ENCODE measurements at places on chromosomes 16 and 17. TPM values are rescaled to one million over a fixed set of nuclear protein-coding genes. Genes with fewer than 3 reads are reported as not detected.

PTX4 gene
- not detected for total RNA-seq

ZDHHC1 gene
- 0.22 TPM for total RNA-seq

USP43 gene
- total RNA-seq, result 0.30 TPM

ZFP90 gene
- 37.8 TPM for total RNA-seq

FADS6 gene
- not detected for total RNA-seq

TEKT5 gene
- not detected for total RNA-seq

FSCN2 gene
- total RNA-seq, result 0.33 TPM

RNF227 gene
- 4.4 TPM for total RNA-seq

OR4D1 gene
- total RNA-seq, result 0.77 TPM

GRCh38 chr16:7405166-7405565, 72.5 kb downstream of the RBFOX1 start:
- DNase-seq, result no peak

- DNase-seq, result no peak
Measured at GRCh38 chr16:51407921-51408320, 256.9 kb upstream of the SALL1 start.

DNA sequence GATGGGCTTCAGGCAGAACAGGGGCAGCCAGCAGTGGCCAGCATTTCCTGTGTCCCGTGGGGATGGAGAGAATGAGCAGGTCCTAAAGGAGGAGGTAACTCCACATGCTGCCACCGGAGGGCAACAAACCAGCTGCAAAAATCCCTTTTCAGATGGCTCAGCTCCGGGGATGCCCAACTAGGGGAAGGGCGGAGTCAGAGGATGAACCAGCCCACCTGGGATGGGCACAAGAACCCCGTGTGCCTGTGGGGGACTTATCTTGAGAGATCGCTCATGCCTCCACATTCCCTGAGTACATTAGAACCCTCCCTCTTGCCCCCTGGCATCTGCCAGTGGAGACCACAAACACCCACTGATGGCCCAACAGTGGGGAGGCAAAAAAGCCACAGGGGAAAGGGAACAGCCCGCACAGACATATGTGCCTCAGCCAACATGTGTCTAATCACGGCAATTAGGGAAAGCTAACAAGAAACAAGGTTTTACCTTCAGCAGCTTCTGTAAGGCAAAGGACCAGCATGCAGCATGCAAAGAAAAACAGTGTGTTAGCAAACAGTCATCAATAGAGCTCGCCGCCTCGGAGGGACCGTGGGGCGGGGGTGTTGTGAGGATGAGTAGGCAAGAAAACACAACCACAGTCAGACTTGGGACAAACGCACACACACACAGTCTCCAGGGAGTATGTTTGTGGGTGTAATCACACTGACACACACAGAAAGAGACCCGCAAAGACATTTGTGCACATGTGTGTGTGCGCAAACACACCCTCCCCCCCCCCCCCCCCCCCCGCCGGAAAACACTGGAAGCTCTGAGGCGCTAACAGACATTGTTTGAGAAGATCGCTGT, 64.0 kb downstream of the MYO18A start:
- DNase-seq, result peak; percentile 58

DNA sequence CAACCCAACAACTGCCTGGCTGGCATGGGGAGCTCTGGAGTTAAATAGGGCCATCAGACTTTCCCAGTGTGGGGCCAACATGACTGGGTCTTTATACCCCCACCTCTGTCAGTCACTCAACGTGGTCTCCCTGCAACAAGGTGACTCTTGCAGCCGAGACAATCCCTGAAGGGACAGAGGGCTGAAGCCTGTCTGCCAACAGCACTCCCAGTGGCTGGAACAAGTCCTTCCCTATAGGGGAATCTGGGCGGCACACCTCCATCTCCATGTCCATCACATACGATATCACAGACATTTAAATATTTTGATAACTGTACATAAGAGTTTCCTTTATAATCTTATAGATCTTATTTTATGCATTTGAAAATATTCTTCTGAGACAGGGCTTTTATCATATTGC, 4.8 kb upstream of the MAPT start:
- no peak for DNase-seq

GRCh38 chr17:45907750-45908395, 13.5 kb downstream of the MAPT start:
- DNase-seq, result no peak

- peak; percentile 36 for DNase-seq
Measured at GRCh38 chr16:86761111-86762031, 183.0 kb downstream of the FOXL1 start.

- DNase-seq, result no peak
Measured at GRCh38 chr17:29562615-29563014, 4.2 kb downstream of the ABHD15 start.

DNA sequence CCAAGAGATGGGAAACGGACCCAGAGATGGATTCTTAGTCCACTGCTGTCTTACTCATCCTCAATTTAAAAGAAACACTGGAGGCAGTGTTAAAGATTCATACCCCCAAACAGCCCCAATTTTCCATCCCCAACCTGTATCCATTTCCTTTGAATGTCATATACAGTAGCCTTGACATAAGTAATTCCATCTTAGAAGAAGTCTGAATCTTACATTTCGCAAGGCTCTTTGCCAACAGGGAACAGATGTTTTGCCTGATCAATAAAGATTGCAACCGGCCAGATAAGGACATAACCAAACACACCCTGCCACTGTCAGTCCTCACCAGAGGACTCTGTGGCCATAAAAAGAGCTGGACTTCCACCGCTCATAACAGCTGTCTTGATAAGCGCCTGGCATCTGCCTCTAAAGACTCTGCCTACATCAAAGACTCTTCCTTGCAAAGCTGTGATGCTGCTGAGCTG, 59.0 kb upstream of the MED9 start:
- DNase-seq, result no peak

DNA sequence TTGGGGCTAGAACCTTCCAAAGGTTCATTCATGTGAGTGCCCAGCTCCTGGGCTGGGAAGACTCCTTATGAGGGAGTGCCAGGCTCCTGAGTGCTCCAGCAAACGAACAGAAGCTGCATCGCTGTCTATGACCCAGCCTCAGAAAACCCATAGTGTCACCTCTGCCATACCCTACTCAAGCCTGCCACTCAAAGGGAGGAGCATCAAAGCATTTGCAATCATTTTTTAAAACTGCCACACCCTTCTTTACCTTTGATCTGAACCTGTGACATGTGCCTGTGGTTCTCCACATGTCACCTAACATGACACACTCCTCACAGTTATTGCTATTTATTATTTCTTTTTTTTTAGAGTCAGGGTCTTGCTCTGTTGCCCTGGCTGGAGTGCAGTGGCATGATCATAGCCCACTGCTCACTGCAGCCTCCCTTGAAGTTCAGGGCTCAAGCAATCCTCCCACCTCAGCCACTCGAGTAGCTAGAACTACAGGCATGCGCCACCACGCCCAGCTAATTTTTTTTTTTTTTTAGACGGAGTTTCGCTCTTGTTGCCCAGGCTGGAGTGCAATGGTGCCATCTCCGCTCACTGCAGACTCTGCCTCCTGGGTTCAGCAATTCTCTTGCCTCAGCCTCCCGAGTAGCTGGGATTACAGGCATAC, 7.3 kb upstream of the KDM8 start:
- DNase-seq, result peak; percentile 77

- DNase-seq, result no peak
Measured at GRCh38 chr16:84595052-84595481, 22.8 kb downstream of the COTL1 start.

DNA sequence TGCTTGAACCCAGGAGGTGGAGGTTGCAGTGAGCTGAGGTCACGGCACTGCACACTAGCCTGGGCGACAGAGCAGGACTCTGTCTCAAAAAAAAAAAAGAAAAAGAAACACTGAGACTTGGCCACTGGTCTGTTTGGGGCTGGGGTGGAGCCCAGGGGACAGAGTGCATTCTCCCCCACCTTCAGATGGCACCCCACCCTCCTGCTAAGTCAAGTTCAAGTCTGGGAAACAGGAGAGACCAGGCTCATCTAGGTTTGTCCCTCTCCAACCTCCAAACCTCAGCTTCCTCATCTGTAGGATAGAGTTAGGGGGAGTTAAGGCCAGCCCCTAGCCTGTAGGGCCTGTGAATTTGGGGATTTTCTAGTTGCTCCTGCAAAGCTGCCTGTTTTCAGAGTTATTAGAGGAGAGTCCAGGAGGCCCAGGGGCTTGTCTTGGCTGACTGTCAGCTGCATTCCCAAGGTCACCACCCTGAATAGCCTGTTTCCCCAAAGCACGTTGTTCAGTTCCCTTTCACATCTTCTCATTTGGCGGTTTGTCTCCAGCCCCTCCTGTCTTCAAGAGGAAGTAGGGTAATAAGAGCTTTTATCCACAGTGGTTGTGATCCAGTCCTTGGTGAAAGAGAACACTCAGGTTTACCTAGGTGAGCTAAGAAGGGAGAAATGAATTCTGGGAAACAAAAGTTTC, 2.2 kb downstream of the MT3 start:
- no peak for DNase-seq

DNA sequence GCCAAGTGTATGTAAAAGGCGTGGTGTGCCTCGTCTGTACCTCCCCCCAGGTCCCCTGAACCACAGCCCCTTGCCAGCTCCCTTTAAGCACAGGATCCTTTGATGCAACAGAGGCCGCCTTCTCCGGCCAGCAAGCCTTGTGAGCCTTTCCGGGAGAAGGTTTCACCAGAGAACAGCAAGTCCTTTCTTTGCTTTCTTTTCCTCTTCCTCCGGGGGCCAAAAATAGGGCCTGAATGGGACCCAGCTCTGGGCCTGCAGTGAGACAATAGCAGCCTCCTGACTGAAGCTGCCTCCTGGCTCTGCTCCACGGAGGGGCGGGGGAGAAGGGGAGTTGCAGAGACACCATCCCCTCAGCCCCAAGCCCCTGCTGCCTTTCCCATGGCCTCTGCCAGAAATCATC, 9.0 kb downstream of the ADGRG1 start:
- DNase-seq, result no peak

Data from activated CD4-positive, alpha-beta T cell treated with anti-CD3 and anti-CD28 coated beads, Interleukin-2, amount 10 ng/mL, durations not matched to agents 7 days and 5 days (primary cell).